Choroid plexus epithelial cell (primary cell): ENCODE measurements at places on chromosomes 3 and 15.

- no peak for DNase-seq
These were observed 33.0 kb downstream of the KY start for GRCh38 chr3:134617608-134618477.

DNA sequence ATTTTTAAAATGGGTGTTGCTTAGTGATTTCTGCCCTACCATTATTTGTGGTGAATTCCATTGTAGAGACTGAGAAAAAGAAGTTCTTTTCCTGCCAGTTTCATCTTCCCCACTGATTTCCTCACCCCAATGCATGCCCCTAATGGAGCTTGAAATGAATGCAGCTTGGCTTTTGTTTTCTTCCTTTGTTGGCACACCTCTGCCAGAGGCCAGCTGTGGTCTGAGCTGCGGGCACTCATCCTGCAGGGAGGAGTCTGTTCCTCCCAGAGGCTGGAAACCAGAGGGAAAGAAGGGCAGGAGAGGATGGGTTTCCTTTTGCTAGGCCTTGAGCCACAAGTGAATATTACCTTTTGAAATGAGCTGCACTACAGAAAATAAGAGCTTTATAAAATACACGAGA lies 9.3 kb upstream of the ST8SIA2 start:
- no peak for DNase-seq

DNA sequence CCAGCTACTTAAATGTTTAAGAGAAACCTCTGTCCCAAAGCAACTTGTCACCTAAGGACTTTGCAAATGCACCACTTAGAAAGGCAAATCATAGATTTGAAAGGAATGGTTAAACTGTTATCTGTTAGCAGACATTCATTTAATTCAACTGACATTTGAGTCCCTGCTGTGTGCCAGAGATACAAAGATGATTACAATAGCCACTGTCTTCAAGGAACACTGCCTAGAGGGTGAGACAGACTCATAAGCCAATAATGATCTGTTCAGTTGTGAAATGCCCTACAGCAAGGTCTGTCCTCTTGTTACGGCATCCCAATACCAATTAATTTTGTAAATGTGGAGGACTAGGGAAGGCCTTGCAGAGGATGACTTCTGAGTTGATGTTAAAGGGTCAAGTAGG lies 113.1 kb downstream of the ATG7 start:
- DNase-seq = no peak

- no peak for DNase-seq
These were observed 36.7 kb downstream of the SLC28A1 start for GRCh38 chr15:84921121-84921520.

DNA sequence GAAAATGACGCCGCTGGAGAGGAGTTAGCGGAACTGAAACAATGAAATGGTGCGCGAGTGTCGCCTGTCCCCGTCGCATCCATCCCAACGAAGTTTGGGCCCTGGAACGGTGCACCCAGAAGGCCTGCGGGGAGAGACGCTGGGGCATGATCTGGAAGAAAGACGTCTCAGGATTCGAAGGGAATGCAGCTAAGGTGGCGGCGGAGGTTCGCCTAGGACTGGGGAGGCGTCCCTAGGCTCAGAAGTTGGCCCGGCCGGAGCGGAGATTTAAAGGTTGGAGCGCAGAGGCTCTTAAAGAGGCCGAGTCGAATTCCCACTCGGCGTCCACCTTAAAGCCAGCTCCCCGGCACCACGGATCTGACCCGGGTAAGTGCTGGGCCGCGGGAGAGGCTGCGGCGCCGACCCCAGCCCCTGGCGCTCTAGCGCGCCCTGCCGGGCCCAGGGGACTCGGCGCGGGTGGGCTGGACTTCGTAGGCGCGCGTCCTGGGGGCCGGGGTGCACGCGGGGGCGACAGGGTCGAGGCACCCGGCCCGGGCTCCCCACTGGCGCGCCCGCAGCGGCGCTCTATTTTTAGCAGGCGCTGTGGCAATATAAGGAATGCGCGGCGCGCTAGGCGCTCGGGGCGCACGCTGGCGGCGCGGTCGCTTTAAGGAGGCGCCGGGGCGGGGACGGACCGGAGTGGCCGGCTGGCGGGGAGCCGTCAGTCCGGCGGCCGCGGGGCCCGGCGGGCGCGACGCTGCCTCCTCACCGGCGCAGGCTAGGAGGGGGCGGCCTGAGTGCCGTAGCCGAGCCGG lies at the start of gene MRAS:
Gene MRAS (plus strand): TSS at position 620 of the 794 bp plus-strand sequence. CDS start 24,305 bp downstream, outside the sequence.
- peak; percentile 80 for DNase-seq

DNA sequence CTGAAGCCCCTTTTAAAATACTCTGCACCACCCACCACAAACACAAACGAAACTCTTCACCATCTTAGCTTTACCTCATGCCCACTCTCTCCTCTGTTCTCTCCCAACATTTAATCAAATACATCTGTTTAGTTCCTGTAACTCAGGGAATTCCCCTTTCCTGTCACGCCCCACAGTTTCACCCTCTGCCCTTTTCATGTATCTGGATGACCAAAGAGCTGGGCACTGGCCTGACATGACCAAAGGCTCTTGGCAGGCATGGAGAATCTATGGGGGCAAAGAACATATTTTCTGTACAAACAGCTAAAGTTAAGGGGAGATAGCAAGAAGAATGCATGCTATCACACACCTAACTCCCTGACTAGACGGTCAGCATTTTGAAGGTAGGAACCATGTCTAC lies 270.0 kb downstream of the TBL1XR1 start:
- DNase-seq = no peak

GRCh38 chr3:56322862-56323261 lies 145.4 kb downstream of the ERC2 start:
- no peak for DNase-seq

DNA sequence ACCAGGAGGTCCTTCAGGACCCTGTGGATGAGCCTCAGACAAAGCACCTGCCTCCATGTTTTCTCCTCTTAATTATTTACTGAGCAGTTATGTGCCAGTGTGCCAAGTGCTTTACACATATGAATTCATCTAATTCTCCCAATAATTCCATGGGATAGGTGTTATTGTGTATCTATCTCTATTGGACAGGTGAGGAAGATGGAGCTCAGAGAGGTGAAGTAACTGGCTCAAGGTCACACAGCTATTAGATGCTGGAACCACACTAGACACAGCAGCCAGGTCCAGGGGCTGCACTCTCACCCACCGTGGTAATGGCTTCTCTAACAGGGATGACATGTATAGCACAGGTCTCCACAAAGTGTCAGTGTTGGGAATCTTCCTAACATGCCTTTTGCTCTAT lies 70.2 kb downstream of the TLE3 start:
- no peak for DNase-seq

- DNase-seq = peak; percentile 23
These were observed 22.3 kb upstream of the SMCO1 start for GRCh38 chr3:196537319-196537984.

DNA sequence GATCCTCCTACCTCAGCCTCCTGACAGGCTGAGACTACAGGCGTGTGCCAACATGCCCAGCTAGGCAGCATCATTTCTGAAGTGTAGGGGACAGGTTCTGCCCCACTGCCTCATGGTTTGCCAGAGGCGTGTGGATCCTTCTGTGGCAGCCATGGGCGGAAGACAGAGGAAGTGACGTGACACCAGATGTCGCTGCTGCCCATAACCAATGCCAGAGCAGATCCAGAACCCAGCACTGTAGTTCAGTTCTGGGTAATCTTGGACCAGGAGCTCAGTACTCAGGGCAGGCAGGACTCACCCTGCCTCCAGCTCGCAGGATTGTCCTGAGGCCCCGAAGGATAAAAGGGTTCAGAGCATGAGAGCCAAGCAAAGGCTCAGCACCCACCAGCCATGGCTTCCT lies 8.2 kb downstream of the RBPMS2 start:
- DNase-seq = no peak

DNA sequence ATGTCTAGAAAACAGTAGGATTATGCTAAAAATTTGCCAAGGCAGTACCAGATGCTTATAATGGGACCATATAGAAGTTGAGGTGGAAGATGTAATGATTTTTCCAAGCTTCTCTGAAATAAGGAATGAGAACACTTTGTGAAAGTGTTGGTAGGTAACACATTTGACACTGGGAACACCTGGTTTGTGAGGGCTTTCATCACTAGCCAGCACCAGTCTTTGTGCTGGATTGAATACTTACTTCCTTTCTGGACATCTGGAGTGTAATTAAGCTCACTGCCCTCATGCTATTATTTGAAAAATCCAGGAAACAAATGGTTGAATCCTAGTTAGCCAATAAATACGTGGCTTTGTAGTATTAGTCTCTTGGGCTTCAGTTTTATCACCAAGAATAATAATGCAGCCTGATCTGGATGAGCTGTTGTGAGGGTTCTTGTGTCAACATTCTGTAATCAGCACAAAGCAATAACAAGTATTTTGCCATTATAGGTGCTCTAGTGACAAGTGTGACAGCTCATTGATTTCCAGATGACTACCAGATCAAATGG lies 12.9 kb downstream of the CCDC80 start:
- DNase-seq = no peak

DNA sequence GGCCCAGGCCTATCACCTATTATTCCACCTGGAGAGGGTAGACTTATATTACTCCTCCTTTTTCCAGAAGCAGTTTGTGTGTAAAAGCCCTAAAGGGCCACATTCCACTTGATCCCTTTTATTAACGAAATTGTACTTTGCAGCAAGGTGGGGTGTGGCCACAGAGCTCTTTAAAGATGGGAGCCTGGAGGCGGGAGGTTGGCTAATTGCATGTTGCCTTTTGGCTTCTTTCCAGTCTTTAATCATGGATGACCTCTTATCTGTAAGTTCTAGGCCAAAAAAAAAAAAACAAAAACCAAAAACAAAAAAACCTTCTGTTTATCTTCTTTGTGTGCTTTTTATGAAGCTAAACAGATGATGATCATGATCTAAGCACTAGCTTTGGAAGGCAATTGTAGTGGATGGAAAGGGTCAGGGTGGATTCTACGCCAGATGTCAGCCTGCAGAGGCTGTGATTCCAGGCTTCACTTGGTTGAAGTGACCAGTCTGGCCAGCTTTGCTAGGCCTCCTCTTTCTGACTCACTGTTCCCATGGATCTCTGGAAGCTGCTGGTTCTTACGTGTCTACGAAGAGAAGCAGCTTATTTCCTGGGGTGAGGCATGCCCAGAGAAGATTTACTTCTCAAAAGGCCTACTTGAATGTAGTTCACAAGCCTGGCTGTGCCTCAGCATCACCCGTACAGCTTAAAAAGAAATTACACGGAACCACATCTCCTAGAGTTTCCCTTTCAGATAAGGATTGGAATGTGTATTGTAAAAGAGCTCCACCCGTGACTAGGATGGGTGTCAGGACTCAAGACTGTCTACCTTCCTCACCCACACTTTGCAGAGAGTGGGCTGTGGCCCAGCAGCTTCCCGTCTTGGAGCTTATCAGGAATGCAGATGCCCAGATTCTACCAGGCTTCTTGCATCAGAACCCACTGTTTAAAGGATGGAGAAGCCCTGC lies 330.9 kb upstream of the C2CD4B start:
- DNase-seq = peak; percentile 71

GRCh38 chr3:180093535-180093934 lies 56.8 kb upstream of the PEX5L start:
- DNase-seq = no peak
